ENCODE measurements at places on chromosomes 2 and 18. TPM values are rescaled to one million over a fixed set of nuclear protein-coding genes. Genes with fewer than 3 reads are reported as not detected.
A peak's percentile ranks its signal among the peaks of the same experiment; 100 is the strongest.

- DNase-seq: no peak
Measured at GRCh38 chr2:217438821-217439220, 564.0 kb downstream of the TNS1 start.

Gene TUBA4B
- total RNA-seq: not detected

GRCh38 chr18:9714266-9715087 lies 6.4 kb downstream of the RAB31 start:
- no peak for DNase-seq

DNA sequence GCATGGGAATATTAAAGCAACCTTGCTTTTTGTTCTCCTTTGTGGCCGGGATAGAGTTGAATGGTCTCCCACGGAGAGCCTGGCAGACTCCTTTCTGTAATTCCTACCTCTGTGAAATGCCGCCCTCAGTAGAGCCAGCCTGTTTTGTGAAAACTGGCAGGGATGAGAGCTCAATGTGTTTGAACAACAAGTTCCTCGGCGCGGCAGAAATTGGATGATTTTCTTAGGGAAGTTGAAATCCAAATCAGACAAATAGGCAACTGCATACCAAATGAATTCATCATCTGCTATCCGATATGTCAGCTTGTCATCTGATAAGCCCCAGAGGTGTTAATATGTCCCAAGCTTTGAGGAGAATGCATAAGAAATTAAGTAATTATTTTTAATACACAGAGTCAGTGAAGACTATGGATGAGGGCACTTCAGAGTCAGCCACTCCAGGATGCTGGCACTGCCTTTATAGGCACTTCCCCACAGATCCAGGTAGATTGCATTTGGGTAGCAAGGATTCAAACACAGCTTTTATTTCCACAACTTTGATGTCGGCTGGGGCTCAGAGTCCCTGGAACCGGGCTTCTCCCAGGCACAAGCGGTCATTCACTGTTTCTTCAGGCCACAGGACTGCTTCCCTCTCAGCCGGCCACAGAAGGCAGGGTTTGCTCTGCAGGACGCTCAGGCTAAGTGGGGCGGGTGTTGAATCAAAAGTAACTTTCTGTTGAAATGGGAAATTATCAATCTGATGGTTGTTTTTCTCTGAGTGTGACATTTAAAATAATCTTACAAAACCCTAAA lies 82.8 kb upstream of the REV1 start:
- DNase-seq: no peak

GRCh38 chr2:236507393-236508085 lies 62.1 kb upstream of the ACKR3 start:
- DNase-seq: peak; percentile 41

- no peak for DNase-seq
Measured at GRCh38 chr2:150255528-150255927, 231.9 kb downstream of the RND3 start.

GRCh38 chr18:38239606-38240005 lies 674.0 kb upstream of the CELF4 start:
- no peak for DNase-seq

Gene MYO3B
- total RNA-seq: 0.38 TPM

- DNase-seq: no peak
Measured at GRCh38 chr18:11872479-11873136, 21.4 kb downstream of the CHMP1B start.

DNA sequence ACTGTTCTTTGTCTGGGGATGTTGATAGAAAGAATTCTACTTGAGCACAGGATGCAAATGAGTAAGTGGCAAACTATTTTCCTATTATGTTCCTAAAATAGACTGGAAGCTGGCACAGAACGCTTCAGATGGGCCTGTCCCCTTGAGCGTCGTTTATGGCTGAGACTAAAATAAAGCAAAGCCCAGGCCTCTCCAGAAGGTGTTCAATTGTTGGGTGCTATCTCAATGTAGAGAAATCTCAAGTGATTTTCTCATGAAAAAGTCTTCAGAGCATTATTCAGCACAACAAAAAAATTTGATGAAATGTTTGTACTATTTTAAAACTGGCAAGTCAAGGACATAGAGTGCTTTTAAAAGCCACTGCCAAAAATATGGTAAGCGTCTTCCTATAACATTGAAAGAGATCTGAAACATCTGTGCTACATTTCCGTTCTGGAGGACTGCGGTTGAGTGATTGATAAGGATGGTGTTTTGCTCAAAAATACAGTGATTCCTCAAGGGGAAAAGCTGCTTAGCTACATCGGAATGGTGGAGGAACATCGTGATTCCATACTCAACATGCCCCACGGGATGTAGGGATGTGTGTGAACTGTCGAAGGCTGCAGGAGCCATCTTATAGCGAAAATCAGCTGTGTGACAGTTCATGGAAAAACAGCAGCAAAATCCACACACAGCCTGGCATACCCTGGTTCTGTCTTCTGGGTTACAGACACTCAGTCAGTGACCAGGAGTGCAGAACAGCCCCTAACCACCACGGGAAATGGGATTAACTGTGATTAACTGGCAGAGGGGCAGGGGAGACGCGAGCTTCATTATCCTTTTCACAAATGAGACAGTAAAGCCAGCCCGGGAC lies 10.4 kb upstream of the LRRFIP1 start:
- no peak for DNase-seq

Gene ALK
- total RNA-seq: not detected

Gene HRH4
- total RNA-seq: 0.43 TPM

Gene ICOS
- total RNA-seq: 63.0 TPM

- no peak for DNase-seq
Measured at GRCh38 chr2:33897741-33898140, 298.6 kb upstream of the FAM98A start.

Gene ESPNL
- 0.18 TPM for total RNA-seq

DNA sequence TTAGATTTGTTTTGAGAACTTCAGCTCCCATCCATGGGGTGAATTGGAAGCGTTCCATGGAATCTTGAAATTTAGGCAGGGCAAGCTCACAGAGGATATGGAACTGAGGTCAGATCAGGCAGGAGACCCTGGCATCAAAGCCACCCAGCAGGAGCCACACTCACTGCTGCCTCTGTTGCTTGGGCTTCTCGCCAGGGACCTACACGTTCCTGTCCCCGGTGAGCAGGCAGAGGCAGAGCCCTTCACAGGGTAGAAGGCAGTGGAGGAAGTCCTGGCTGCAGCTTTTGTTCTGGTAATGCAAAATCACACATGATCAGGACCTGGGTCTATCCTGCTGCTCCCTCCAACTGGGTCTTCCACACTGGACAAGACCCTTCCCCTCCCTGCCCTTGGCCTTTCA lies 42.1 kb downstream of the CAPN13 start:
- DNase-seq: no peak

GRCh38 chr18:25310045-25310444 lies 41.9 kb downstream of the ZNF521 start:
- DNase-seq: no peak

Gene KCNS3
- total RNA-seq: not detected

Gene TCF23
- total RNA-seq: not detected

Gene IL36RN
- not detected for total RNA-seq

GRCh38 chr18:74155276-74155675 lies 7.0 kb downstream of the TIMM21 start:
- no peak for DNase-seq

DNA sequence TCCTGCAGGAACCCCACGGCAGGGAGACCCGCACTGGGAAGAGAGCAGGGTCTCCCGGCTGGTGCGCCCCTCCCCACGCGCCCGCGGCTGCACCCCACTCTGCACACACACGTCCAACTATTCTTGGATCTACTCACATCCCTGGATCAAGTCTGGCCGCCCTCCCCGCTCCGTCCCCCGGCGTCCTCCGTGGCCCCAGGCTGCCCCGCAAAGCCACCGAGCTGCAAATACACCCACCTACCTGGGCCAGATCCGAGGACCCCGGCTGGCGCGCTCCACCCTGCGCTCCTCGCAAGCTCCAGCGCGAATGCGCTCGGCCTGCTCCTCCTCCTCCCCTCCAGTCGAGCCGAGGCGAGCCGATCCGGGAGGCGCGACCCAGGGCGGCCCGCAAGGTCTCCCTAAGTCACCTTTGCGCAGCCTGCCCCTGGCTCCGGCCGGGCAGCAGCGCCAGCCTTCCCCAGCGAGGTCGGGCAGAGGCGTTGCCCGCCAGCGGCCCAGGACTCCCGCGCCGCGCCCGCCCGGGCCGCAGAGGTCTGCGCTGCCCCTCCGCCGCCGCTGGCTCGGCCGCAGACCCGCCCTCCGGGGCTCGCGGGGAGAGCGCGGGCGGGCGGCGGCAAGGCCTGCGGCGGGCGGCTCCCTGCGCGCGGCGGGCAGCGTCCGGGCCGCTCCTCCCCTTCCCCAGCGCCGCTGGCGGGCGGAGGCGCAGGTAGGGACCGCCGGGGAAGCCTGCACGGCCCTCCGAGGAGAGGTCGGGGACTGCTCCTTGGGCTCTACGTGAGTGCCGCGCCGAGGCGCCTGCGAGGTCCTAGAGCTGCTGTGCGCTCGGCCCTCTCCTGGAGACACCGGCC lies 126.0 kb downstream of the OSBPL1A start:
- DNase-seq: no peak

DNA sequence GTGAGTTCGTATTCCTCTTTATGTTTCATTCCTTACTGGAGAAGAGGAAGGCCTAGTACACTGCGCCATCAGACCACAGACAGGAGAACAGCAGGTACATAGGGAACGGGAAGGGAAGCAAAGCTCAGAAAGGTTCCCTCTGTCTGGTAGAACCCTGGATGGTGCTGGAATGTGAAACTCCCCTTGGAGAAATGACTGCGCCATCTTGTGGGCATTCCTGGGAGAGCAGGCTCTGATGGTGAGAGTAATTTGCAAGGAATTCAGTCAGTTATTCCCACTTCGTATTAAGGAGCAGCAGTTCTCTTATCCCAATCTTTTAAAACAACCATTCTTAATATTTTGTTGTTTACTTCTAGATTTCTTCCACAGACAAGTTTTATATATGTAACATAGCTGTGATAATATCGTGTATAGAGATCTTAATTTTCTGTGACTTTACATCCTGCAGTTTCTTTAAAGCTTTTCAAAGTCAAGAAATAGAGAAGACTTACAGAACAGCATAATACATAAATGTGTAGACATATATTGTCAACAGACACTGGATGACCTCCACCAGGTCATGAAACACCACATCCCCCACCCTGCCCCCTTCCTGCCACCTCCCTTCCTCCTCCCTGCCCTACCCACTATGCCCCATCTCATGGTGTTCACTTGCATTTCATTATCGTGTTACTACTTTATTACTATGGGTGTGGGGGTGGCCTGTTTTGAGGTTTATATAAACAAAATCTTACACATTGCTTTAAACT lies 83.9 kb downstream of the ARHGEF4 start:
- DNase-seq: peak; percentile 57

DNA sequence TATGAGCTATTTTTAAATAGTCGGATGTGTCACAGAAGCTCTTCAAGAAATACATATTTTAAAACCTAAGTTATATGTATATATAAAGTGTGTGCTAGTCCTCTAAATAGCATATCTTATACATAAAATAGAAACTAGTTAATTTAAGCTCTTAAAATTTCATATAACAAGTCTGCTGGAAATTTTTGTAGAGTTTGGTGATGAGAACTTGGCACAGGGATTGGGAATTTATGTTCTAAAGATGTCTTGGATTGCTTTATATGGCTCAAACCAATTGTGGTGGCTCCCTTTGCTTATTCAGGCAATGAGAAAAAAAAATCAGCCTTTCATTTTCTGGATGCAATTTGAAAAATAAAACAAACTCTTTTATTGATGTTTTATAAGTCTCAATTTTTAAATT lies 142.8 kb upstream of the KCNJ3 start:
- DNase-seq: no peak

DNA sequence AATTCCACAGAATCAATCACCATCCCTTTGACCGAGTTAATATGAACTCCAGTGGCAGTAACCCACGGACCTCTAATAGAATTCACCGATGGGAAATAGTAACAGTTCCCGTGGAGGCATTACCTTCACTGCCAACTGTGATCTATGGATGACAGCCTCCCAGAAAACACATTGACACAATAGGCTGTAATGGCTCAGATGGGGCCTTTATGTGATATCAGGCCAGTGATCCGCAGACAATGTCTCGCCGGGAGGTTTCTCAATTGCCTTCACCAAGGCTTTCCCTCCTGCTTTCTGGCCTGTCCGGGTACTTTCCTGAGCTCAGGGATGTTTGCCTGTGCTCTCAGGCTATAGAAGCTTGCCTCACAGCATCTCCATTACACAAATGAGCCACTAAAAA lies 34.4 kb upstream of the KLF7 start:
- no peak for DNase-seq

- DNase-seq: peak; percentile 18
Measured at GRCh38 chr2:20106746-20107145, 55.3 kb upstream of the LAPTM4A start.

GRCh38 chr18:76622651-76623050 lies 127.6 kb upstream of the ZNF516 start:
- DNase-seq: no peak

- no peak for DNase-seq
Measured at GRCh38 chr2:83516503-83516902, 942.6 kb downstream of the SUCLG1 start.

Gene SIX3
- 0.13 TPM for total RNA-seq

Gene CD8B2
- not detected for total RNA-seq

Gene ACMSD
- total RNA-seq: not detected

Gene TEX44
- not detected for total RNA-seq

DNA sequence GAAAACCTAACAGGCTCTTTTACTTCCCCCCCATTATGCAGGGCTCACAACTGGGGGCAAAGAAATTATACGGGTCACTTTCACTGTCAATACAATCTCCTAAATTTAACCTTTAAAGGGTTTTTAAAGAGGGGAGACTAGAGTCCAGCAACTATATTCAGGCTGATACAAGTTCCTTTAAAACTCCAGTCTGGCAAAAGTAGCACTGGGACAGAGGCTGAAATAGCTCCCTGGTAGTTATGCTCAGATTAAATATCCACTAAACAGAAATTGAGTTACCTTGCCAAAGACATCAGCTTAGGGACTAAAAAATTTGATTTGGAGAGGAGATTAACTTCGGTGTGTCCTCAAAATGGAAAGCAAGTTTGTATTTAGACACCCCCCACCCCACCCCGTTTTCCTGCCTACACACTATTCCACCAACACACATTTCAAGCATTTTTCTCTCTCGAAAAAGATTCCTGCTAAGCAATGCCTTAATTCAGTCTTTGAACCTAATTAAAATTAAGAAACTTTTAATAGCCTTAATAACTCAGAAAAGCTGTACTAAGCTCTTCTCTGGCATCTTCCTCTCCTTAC lies 127.2 kb downstream of the OSBPL1A start:
- DNase-seq: no peak

GRCh38 chr2:69652206-69652605 lies 8.7 kb upstream of the AAK1 start:
- DNase-seq: no peak
